DMS 273 treated with DMSO at 0.1 percent for 48 hours (cell line): ENCODE measurements at places on chromosomes 2 and 18.

GRCh38 chr2:65799141-65799854 is 366.9 kb upstream of the SPRED2 start:
- no peak for DNase-seq

GRCh38 chr2:46735108-46735691 is 180.4 kb downstream of the MCFD2 start:
- peak; percentile 38 for DNase-seq

DNA sequence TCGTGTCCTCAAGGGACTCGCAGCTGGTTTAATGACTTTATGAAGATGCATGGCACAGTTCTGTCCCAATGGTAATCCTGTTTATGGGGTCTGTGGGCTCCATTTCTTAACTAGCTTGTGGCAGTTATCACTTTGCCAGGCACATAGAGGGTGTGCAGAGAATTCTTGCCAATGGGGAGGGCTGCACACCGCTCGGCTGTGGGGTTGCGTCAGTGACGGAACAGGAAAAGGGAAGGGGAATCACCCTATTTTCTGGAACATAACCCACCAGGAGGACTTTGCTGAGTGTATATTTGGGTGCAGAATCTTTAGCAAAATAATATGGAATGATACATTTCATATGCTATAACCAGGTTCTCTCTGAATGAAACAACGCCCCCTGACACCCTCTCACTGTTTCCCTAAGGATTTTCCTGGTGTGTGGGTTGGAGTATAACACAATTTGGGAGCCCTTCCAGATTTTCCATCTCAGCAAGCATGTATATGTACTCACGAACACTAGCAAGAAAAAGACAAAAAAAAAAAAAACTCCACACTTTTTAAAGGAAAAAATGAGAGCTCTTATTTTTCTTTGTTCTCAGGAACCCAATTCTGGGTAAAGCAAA is 43.9 kb upstream of the TRIB2 start:
- no peak for DNase-seq

- no peak for DNase-seq
Observed at GRCh38 chr2:216274194-216274840, 98.0 kb downstream of the MARCHF4 start.

DNA sequence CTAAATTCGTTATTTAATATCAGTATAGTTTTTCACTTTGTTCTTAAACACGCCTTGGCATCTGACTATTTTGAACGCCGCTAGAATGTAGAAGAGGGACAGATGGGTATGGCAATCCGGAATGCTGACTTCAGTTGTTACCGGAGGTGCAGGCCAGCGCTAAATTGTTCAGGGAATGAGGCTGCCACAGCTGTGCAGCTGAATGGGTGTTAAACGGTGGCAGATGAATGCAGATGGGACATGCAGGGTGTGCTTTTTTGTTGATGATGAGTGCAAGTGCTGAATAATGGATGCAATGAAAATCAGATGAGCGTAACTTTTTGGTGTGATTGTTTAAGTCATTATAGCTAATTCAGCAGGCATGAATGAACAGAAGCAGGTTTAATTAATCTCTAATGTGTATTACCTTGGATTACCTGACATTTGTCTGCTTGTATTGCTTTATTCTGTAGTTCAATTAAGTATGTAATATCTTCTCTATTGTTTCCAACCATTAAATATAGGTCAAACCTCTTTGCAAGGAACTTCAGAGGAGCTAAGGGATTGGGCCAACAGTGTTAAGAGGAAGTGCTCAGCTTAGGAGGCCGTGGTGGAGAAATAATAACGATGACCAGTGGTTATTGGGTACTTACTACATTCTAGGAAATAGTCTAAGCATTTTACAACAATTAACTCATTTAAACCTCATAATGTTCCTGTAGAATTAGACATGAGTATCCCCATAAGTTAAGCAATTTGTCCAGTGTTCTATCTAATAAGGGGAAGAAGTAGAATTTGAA is 11.9 kb upstream of the CREG2 start:
- DNase-seq, result peak; percentile 83

GRCh38 chr2:84459944-84460429 is 907 bp upstream of the SUCLG1 start:
- DNase-seq, result no peak

- DNase-seq, result no peak
Observed at GRCh38 chr2:38602136-38602731, 494 bp downstream of the HNRNPLL start.

- no peak for DNase-seq
Observed at GRCh38 chr2:152525277-152525838, 190.4 kb downstream of the FMNL2 start.

GRCh38 chr2:210387074-210387473 is 72.1 kb upstream of the MYL1 start:
- no peak for DNase-seq

GRCh38 chr2:206125901-206126300 is 33.3 kb downstream of the NDUFS1 start:
- no peak for DNase-seq

DNA sequence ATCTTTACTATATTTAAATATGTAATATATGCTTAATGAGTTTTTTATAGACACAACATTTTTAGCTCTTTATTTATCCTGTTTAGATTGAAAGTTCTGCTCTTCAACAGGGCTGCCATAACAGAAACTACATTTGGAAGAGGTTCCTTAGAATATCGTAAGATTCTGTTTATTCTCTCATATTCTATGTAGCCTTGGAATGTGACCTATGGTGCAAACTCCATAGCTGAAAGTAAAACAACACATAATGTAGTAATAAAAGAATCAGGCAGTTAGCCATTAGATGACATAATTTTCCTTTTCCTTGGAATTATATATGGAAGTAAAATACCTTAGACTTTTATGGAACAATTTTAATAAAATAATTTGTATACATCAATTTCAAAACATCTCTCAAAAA is 91.3 kb downstream of the ZNF804A start:
- DNase-seq, result no peak

DNA sequence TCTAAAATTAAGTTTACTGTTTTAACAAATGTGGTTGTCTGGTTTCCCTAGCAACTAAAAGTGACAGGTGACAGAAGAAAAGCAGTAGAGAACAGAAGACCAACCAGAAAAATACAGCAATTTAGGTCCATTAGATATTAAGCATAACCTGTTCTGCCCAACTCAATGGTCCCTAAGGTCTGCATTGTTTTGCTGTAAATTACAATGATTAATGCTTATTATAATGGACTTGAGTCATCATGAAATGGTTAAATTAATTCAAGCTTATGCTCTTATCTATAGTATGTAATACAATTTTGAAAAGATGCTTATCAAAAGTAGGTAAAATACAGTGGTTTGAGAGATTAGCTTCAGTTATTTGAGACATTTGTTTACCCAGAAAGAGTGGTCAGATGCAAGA is 378.0 kb downstream of the GRB14 start:
- no peak for DNase-seq

DNA sequence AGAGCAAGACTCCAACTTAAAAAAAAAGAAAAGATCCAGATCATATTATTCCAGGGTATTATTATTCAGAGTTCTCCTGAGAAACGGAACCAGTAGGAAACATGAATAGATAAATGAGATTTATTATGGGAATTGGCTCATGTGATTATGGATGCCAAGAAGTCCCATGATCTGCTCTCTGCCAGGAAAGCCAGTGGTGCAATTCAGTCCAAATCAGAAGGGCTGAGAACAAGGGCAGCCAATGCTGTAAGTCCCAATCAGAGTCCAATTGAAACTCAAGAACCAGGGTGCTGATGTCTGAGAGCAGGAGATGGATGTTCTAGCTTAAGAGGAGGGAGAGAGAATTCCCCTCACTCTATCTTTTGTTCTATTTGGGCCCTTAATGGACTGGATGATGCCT is 7.8 kb downstream of the SCYGR2 start:
- no peak for DNase-seq

DNA sequence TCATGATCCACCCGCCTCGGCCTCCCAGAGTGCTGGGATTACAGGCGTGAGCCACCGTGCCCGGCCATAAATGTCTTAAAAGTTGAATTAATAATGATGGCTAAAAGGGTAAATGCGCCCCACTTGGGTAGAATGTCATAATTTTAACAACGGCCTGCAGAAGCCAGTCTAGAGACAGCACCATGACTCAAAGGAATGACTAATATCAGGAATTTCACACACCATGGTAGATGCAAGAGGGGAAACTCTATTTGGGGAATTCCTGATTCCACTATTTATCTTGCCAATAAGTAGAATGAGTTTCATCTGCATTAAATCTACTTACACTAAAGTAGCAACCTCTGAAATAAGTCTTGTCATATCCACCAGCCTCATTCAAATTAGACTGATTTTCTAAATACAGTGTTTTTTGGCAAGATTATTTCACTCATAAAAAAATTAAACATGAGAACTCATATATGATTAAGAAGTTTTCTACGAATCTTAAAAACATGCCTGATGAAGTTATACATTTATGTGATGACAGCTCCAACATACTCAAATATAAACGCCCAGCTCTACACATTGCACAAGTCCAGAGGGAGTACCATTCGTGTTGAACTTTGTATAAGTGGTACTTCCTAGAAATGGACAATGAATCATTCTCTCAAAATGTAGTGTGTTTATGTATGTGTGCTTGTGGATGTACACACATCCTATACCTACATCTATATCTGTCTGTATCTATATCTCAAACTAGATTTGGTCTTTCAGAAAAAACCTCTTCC is 309.7 kb downstream of the IRS1 start:
- no peak for DNase-seq

- DNase-seq, result peak; percentile 81
Observed at GRCh38 chr18:3449512-3450011, 410 bp upstream of the TGIF1 start.

GRCh38 chr2:68912732-68913131 is 40.0 kb downstream of the GKN2 start:
- DNase-seq, result no peak

- no peak for DNase-seq
Observed at GRCh38 chr2:54942373-54942772, 107.9 kb downstream of the RTN4 start.

DNA sequence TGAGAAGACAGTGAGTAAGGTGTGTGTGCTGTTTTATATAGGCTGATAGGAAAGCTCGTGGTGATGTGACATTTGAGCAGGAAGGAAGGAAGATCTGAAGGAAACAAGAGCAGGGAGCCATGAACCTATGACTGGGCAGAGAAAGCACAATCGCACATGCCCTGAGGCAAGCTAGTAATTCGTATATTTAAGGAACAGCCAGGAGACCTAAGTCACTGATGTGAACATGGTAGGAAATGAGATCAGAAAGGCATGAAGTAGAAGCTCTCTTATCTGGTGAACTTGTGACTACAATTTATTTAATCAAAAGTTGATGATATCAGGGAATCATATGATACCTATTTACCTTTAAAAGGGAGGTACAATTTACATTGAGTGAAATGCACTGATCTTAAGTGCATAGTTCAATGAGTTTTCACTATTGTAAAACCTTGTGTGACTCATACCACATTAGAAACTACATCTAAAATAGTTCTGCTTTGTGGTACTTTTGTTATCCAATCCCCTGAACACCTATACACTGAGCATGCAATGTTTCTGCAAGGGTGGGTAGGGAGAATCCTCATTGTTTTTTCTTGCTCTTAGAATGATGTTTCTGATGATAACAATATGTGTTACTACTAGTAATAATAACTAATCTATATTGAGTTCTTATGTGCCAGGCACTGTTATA is 67.5 kb downstream of the GALNT13 start:
- no peak for DNase-seq

- peak; percentile 51 for DNase-seq
Observed at GRCh38 chr18:28176948-28177827, at the start of gene CDH2. Gene CDH2 (minus strand): TSS chr18:28177130. CDS start chr18:28177022, 108 bp downstream.

DNA sequence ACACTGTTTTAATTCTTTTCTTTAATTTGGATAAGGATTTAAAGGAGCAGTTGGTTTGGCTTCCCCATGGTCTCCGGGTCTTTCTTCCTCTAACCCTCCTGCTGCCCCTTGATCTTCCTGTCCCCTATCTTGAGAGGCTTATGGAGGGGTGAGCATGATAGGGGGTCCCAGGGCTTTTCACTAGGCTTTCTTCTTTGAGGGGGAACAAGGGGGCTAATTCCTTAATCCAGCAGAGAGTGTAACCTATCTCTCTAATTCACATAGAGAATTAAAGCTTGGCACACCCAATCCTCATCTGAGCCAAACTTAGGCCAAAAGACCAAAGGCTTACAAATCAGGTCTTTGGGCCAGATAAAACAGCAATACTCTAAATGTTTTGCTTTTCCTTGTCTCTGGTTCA is 21.5 kb upstream of the C2orf66 start:
- DNase-seq, result no peak

DNA sequence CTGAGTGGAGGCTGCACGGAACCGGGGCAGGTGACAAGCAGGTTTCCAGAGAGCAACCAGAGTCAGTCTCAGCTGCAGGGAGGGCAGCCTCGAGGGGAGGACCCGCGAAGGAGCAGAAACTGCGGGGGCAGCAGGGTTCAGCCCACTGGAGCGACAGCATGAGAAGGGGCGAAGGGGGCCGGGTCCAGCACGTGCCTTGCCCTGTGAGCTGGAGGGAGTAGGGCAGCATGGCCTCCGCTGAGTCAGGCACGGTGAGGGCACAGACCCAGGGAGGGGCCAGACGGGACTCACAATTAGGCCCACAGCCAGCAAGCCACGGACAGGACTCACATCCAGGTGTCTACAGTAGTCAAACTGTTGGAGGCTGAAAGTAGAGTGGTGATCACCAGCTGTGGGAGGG is 22.7 kb upstream of the ATP9B start:
- no peak for DNase-seq

DNA sequence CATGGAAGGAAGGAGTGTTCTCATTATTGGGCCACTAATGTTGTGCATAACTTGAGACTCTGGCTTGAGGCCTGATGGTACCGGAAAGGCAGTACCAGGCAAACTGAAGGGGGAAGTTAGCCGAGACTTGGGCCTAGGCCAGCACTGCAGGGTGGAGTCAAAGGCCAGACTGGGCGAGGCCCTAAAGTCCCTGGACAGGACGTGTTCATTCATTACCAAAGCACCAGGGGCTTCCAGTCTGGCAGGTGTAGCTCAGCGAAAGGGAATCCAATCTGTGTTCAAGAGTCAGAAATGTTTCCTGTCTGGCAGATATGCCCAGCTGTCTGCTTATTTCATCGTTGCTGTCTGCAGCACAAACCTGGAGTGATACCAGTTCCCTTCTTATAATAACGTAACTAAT is 4.7 kb upstream of the ITSN2 start:
- peak; percentile 42 for DNase-seq
